Dermis blood vessel endothelial cell (primary cell): ENCODE measurements at places on chromosomes 2 and 18. TPM values are rescaled to one million over a fixed set of nuclear protein-coding genes. Genes with fewer than 3 reads are reported as not detected.
A peak's percentile ranks its signal among the peaks of the same experiment; 100 is the strongest.

GRCh38 chr2:240053173-240054155, at the start of gene OR6B3:
TSS of gene OR6B3 (minus strand) at chr2:240053521.
- no peak for DNase-seq

DNA sequence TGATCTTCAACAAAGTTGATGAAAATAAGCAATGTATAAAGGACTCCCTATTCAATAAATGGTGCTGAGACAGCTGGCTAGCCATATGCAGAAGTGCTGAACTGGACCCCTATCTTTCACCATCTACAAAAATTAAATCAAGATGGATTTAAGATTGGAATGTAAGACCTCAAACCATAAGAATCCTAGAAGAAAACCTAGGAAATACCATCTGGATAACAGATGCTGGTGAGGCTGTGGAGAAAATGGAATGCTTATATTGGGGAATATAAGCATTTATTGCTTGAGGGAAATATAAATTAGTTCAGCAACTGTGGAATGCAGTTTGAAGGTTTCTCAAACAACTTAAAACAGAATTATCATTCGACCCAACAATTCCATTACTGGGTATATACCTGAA, 89.6 kb downstream of the GCA start:
- no peak for DNase-seq

DNA sequence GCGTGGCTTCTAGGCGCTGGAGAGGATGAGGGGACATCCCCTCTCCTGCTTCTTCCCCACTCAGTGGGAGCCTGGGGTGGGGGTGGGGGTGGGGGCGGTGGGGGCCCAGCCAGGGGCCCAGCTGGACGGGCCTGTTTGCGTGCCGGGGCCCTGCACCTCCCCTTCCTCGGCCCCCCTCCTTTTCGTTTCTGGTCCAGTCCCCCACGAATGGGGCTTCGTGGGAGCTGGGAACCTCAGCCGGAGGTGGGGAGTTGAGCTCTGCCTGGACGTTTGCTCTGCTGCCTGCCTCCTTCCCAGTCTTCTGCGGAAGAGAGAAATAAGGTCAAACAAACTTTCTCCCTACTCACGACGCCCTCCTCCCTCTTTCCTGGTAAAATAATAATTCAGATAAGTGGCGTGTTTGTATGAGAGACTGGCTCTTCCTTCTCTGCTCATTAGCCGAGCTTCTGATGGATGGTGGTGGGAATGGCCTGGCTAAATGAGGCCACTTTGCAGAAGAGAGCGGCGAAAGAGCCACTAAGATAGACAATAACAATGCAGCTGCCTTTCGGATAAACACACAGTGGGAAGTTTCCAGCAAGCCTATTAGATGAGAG, 782 bp downstream of the MTA3 start:
- DNase-seq = peak; percentile 29

- no peak for DNase-seq
Measured at GRCh38 chr2:7795778-7796563, 878.8 kb downstream of the RNF144A start.

GRCh38 chr2:30883184-30883583, 75.9 kb upstream of the CAPN13 start:
- DNase-seq = no peak

DNA sequence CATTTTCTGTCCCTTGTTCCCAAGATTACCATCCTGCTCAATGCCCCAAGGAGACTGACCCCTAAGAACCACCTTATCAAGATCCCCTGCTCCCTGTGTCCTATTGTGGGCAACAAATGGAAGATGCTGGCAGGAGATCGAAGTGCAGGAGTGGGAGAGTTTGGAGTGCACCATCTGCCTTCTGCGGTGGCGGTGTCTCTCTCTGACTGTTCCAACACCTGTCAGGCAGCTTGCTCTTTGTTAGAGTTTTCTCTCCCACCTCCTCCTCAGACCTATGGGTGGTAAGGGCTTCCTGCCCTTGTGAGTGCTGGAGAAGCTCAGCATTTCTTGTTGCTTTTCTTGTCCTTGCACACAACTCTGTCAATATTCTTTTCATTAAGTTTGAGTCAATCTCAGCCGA, 64.1 kb upstream of the SPHKAP start:
- no peak for DNase-seq

GRCh38 chr2:68464651-68465050, 2.4 kb downstream of the FBXO48 start:
- no peak for DNase-seq

DNA sequence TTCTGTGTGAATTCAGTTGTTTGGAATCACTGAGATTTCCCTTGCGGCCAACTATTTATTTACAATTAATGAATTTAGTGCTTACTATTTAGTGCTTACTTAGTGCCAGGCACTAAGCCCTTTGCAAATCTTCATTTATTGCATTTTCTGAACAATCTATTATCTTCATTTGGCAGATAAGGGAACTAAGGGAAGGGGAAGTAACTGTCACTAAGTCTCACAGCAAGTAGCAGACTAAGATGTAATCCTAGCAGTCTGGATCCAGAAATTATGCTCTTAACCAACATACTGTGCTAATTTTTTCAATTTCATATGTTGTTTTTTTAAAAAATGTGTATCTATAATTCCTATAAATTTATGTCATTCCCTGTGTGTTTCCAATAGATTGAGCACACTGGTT, 214.4 kb upstream of the EPC2 start:
- DNase-seq = no peak

DNA sequence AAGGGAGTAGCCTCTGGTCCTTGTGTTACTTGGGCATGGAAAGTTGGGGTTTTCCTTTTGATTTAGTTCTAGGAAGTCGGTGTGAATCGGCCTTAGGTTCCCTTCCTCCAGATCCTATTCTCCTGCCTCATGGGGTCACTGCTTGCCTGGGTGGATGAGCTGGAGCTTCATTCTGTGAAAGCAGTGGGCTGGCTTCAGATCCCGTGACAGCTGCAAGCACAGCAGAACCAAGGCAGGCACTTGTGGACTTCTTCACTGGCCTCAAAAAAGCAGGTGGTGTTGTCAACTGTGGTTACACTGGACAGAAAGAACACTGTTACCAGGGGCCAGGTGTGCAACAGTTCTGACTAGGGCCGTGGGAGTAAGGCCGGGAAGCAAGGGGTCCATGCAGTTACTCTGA, 243.4 kb downstream of the LDLRAD4 start:
- DNase-seq = no peak

GRCh38 chr18:58970943-58971790, 106.5 kb downstream of the ZNF532 start:
- no peak for DNase-seq

- DNase-seq = peak; percentile 59
Measured at GRCh38 chr18:41906528-41907146, 48.4 kb upstream of the PIK3C3 start.

- no peak for DNase-seq
Measured at GRCh38 chr2:30984148-30984547, 154.1 kb downstream of the GALNT14 start.

DNA sequence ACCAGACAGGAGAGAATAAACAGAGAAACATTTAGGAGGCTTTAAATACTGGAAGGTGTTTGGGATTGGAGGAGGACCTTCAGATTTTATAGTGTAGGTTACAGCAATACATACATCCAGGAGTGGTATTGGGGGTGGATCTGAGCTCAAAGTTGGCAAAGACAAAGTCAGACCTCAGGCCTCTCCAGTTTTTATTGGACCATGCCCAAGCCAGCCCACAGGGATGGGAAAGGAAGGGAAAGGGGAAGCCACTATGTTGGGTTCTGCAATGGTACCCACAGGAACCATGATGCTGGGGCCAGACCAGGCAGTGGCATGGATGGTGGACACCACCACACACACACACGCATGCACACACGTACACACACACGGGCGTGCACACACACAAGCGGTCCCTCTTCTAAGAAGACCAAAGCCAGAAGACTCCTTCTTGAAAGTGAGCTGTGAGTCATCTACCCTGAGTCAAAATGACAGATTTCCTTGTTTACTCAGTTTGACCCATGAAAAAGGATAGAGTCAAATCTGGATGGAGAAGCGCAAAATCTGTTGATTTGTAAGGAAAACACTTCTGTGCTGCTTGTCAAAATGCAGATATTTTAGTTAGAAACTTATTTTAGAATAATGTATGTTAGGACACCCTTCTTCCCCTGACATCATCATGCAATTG, 87.9 kb downstream of the TRABD2A start:
- DNase-seq = no peak

DNA sequence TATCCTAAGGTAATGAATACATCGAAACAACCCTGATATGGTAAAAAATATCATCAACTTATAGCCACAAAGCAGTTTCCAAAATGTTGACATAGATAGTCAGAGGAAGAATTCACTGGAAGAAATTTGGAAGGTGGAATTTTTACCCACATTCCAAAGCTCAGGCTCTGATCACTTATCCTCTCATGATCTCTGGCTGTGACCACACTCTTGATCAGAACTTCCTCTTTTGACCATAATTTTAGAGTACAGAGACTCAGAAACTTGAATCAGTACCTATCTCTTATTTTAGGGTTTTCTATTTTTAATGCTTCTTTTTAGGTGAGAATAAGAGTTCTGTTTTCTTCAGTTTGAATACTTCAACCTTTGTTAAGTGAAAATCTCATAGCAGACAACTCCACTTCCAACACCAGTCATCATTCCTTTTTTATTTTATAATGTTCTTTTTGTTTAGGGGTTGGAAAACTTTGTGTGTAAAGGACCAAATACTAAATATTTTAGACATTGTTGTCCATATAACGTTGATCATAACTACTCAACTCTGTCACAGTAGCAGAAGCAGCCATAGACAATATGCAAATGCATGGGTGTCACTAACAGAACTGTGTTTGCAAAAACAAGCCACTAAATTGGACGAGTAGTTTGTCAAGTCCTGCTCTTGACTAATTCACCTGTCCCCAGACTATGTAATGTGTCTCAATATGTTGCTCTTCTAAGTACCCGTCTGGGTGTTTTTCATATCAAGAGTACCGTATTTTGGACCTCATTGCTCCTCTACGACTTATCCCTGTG, 891.6 kb upstream of the CRIM1 start:
- no peak for DNase-seq

GRCh38 chr2:170475878-170476277, 239.3 kb upstream of the SP5 start:
- DNase-seq = no peak

DNA sequence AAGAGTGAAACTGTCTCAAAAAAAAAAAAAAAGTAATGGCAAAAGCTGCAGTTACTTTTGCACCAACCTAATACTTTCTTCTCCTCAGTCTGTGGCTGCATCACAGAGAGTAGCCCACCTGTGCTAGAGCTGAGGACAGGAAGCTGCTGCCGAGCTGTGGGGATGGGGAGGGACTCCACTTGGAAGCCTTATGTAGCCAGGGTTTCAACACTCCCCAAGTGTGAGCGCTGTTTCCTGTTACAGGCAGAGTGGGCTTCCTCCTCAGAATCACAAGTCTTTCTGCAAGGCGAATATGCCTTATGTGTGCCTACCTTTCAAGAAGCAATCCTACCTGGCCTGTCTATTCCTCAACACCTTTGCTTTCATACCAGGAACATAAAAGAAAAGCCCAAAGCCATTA, 36.3 kb upstream of the CYP27C1 start:
- DNase-seq = no peak

DNA sequence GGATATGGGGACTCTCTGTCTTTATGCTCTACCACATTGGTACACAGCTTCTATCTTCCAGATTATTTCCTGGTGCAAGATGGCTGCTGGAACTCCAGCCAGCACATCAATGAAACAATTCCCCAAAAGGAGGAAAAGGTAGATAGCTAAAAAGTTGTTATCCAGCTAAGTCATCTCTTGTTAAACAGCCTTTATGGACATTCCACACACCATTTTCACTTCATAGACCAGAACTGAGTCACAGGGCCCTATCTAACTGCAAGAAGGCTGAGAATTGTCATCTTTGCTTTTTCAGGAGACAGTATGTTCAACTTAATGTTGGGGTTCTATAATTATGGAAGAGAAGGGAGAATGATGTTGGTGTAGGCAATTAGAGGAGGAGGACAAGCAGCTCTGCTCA, 133.3 kb upstream of the NOSTRIN start:
- no peak for DNase-seq

- DNase-seq = no peak
Measured at GRCh38 chr2:241063587-241063986, 38.5 kb downstream of the MTERF4 start.

- DNase-seq = peak; percentile 13
Measured at GRCh38 chr2:3523551-3524041, 4.3 kb upstream of the ADI1 start.

DNA sequence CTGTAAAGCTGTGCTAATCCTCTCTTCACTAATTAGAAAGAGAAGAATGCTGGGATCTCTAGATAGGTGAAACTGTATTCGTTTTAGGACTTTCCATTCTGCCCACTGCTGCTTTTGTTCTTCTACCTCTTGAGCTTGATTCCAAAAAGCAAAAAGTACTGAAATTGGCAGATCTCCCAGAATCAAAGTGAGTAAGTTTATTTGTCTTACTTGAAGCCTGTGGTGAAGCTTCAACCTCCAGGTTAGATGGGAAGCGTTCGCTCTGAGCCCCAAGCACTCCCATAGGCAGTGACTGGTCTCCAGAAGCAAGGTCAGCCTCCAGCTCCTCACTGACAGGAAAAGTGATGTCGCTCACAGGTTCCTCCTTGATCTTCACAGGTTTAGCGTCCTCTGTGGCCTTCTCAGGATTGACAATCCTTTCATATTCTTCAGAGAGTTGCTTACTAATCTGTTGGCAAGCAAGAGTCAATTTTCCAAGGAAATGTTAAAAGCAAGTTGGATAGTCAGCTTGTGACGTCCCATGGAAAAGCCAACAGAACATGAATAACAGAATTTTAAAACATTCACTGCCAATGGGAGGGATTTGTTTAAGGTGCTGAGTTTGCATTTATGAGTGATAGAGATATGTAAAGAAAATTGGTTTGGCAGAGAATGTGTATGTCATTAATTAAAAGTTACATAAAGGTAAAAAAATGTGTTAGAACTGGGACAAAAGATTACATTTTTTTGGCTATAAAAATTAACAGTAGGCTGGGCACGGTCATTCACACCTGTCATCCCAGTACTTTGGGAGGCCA, 8.1 kb downstream of the SUPT7L start:
- peak; percentile 66 for DNase-seq

DNA sequence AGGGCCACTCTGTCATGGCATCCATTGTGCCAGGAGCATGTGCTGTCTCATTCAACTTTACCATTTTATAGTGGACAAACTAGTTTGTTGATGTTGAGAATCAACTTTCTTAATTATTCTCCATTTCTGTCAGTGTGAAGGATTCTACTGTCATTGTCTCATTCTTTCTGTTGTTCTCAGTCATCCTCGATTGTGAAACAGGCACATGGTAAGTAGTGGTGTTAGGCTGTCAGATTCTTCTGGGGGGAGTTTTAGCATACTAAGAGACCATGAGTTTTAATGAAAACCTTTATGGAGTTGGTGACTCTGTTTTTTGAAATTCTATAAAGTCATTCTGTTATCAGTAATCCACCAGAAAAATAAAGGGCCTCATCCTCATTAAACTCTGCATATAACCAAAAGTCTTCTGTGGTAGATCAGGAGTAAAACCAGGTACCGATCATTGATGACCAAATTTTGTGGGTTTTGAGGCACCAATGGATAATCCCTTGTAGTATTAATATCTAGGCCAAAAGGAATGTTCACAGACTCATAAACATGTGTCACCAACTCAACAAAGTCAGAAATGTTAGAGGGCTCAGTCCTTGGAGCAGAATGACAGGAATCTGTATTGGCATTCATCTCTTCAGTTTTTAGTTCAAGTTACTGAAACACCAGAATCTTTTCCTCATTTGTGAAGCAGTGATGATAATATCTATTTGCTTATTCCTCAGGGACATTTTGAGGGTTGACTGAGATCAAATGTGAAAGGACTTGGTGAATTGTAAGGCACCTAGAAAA, 73.2 kb downstream of the CERS6 start:
- DNase-seq = no peak

Gene TMEM37
- 0.05 and 0.51 TPM in 2 replicates for total RNA-seq

Gene C2orf80
- not detected in 2 replicates for total RNA-seq

Gene PTPN18
- total RNA-seq = 36.9 and 56.6 TPM in 2 replicates

Gene AKAIN1
- not detected in 2 replicates for total RNA-seq

Gene ABCG5
- not detected in 2 replicates for total RNA-seq

Gene SLC16A14
- under 0.01 and 0.09 TPM in 2 replicates for total RNA-seq
